ENCODE measurements at places on chromosomes 12 and 14. TPM values are rescaled to one million over a fixed set of nuclear protein-coding genes. Genes with fewer than 3 reads are reported as not detected.

ATP5MC2 gene
- 271 TPM for total RNA-seq

FBXL14 gene
- total RNA-seq: 17.9 TPM

RASAL1 gene
- total RNA-seq: 58.3 TPM

SMCO2 gene
- total RNA-seq: 0.38 TPM

TTC6 gene
- total RNA-seq: not detected

MSI1 gene
- total RNA-seq: 1.3 TPM

NFE2 gene
- total RNA-seq: 1.6 TPM

PPM1H gene
- total RNA-seq: 25.0 TPM

RNU7-1 gene
- total RNA-seq: not detected

CCDC197 gene
- total RNA-seq: not detected

MCRS1 gene
- total RNA-seq: 66.8 TPM

SYCP3 gene
- 0.25 TPM for total RNA-seq

FLVCR2 gene
- total RNA-seq: 17.0 TPM

- no peak for DNase-seq
Observed at GRCh38 chr14:101230851-101231550, 327.5 kb upstream of the RTL1 start.

DNA sequence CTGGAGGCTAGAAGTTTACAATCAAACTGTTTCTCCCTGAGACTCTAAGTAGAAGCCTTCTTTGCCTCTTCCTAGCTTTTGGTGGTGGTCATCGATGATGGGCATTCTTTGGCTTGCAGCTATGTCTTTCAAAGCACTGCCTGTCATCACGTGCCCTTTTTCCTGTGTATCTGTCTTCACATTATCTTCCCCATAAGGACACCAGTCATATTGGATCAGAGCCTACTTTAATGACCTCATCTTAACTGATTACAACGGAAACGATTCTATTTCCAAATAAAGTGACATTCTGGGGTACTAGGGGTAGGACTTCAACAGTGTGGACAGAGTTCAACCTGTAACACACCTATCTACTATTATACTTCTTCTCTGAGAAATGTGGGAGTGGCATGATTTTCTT, 31.1 kb upstream of the IFNG-AS1 start:
- no peak for DNase-seq

DNA sequence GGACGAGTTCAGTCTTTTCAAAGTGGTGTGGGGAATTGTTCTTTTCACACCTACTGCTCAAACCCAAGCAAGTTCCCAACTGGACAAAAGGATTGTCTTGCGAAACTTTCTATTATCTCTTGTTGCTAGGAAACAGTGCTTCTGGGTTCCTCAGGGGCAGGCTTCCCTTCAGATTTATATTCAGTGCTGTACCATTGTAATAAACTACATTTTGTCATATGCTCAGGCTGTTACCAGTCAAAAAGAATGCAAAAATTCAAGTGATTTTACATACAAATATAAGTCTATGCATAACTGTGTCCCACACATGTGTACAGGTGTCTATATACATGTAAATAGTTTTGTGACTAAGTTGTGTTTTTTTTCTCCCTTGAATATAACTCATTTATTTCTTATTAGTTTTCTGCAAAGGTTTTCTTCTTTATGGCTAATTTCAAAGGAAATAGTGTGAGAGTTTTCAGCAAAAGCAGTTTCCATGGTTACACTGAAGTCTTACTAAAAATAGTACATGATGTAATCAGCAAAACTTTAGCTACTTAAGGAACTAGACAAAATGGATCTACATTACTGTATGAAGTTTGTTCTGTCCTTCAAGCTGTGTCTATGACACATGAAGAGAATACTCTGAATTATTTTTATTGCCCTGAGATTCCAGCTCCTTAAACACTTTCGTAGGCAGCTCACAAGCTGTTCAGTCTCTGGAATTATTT, 430.2 kb upstream of the TMPO start:
- no peak for DNase-seq

DNA sequence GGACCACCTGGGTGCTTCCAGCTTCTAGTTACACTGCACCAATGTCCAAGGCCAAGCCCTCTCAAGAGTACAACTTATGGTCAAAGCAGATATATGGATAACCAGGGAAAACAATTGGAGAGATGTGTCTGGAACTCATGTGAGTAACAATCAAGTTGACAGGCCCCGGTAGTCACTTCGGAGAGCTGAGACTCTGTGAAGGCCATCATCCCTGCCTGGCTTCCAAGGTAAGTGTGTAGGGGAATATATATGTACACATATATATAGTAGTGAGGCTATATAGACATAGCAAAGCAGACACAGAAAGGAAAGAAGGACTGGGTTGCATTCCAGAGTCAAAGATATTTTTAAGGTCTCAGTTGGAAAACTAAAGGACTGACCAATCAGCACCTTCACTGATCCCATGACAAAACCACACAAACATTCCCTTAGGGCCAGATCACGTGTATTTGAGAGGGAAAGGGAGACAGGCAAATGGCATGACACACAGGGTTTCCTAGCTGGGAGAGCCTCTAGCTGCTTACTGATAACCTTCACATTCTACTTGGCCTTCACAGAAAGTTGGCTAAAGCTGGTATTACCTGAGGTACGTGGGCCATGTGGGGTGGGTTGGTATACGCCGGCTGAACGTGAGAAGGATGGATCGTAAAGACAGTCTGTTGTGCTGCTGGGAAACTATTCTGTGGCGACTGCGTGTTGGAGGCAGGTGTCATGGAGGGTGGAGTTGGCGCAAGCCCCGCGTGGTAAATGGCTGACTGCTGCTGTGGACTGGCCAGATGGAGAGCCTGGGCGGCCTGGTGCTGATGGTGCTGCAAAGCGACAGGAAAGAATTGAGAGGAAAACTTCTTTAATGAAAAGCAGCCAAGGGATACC, 50.0 kb downstream of the SH2B3 start:
- DNase-seq: no peak

DNA sequence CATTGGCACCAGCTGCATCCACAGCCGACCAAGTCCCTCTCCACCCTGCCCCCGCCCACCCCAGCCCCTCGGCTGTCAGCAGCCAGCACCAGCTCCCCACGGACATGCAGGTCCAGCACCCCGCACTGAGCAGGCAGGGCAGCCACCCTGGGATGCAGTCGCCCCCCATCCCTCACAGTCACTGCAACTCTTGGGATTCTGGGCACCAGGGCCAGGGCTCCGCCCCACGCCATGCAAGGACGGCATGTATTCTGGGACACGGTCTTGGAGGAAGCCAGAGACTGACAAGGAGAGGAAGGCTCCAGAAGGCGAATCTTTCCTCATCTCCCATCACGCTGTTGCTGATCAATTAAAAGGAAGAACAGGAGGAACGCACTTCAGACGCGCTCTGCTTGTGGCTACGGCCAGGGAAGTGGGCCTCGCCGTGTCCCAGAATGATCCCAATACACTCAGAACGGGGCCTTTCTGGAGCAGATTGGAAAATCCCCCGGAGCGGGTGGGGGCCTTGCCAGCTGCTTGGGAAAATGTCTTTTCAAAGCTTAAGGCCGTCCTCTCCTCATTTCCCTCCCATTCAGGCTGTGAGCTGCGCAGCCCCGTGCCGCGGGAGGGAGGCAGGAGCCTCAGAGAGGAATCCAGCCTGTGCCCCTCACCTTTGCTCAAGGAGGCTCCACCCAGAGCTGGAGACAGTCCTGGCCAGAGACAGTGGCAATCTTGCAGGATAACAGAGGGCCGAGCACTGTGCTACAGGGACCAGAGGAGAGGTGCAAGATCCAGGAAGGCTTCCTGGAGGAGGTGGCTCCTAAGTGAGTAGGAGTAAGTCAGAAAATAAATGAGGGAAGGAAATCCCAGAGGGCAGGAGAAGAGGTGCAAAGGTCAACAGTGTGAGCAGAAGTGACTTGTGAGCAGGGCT, 54.1 kb upstream of the DIO3 start:
- DNase-seq: peak; percentile 24

DNA sequence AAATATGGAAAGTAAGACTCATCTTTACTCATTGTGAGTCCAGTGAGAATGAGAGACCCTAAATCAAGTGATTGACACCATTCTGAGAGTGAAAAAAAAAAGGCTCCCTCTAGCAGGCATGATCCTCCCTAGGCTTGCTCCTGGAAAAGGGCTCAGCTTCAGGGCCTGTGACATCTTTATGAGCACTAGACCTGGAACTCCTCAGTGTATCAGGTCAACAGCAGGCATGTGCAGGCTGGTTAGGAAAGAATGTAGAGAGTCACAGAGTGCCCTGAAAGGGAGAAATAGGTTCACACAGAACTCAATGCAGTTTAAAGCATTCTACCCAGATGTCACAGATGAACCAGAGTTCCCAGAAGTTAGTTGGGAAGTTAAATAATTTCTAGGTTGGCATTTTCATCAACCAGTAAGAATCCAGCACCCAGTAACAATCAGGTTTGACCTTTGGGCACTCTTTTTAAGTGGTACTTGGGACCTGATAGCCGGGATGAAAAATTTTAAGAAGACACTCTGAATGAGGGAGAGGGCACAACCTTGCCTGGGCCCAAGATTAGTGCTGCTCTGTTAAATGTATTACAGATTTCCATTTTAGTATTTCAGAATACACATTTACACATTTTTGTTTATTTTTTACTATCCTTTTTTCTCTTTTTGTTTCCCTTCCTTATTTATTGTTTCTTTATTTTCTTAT, 828.8 kb downstream of the C12orf50 start:
- DNase-seq: no peak

- DNase-seq: peak; percentile 10
Observed at GRCh38 chr12:34391771-34392581, 369.7 kb downstream of the ALG10 start.

DNA sequence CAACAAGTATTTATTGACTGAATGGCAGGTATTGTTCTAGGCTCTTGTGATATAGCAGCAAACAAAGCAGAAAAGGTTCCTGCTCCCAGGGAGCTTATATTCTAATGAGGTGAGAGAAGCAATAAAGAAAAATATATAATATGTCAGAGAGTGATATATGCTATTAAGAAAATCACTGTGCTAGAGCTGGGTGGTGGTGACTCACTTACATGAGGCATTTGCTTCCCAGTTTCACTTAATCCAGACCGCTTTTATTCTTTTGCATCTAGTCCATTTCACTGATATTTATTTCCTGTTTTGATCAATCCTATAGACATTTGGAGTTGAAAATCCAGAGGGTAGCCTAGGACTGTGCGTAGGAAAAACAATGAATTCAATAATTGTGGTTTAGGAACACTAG, 17.5 kb downstream of the TRHDE start:
- DNase-seq: no peak

GRCh38 chr14:32345311-32345791, 16.3 kb downstream of the AKAP6 start:
- DNase-seq: no peak

- no peak for DNase-seq
Observed at GRCh38 chr14:81352413-81352812, 47.7 kb downstream of the STON2 start.

GRCh38 chr12:56574210-56574609, 52.6 kb downstream of the RBMS2 start:
- no peak for DNase-seq

- no peak for DNase-seq
Observed at GRCh38 chr14:25944020-25944419, 653.8 kb downstream of the NOVA1 start.

GRCh38 chr14:88562831-88563686, at the start of gene ZC3H14:
Gene ZC3H14, plus strand, starts transcription at chr14:88563037. Its CDS starts 97 bp downstream, at chr14:88563134.
- DNase-seq: peak; percentile 95

- DNase-seq: no peak
Observed at GRCh38 chr14:20494935-20495766, 10.2 kb upstream of the RNASE10 start.

- DNase-seq: no peak
Observed at GRCh38 chr12:29152981-29153630, 4.0 kb downstream of the FAR2 start.

GRCh38 chr14:72552236-72552635, 341.7 kb downstream of the DPF3 start:
- no peak for DNase-seq

DNA sequence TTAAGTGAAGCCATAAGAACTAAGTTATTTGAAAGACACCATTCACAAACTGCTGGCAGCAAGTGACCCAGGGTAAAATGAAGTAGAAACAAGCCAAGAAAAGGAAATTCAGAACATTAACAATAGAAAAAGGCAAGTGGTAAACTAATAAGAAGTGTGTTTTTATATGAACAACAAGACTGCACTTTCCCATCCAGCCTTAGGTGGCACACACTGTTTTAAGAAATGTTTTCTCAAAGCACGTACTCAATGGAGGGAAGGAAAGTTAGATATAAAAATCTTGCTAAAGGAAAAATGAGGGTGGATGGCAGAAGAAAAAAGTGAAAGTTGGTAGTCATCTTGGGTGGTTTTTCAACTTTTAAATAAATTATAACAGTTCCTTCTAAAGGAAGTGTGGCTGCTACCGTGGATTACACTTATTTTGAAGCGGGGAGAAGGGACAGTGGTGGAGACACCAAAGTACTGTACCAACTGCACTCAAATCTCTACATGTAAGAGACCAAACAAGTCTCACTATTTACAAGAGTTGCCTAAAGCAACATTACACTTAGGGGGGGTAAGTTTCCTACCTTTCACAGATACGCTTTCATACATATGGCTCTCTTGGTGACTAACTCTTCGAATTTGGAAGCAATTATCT, 58.8 kb downstream of the SEL1L start:
- no peak for DNase-seq

- DNase-seq: no peak
Observed at GRCh38 chr12:38838056-38838850, 67.1 kb downstream of the CPNE8 start.

DNA sequence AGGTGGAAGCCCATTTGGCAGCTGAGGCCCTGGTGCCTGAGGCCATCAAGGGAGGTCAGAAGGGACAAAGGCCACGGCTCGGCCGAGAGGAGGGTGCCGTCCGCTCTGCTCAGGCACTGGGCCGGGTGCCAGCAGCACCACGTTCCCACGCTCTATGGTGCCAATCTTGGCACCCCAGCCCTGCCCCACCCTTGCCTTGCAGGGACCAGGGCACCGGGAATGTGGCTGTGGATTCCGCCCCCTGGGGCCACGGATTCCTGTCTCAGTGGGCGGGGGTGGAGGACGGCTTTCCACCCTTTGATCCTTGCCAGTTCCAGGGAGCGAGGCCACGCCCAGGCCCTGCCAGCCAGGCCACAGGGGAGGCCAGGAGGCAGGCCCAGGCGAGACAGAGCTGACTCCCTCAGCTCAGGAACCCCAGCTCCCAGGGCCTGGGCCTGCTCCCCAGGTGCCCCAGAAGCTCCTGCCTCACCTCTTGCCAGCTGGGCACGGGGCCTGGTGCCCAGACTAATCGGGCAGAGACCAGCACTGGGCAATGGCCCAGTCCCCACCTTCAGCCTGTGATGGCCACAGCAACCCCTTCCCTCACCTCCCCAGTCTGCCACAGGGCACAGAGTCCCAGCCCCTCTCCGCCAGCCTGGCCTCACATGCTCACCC, 26.4 kb upstream of the GPR132 start:
- DNase-seq: no peak

Data from kidney (tissue), 22 donors.